ENCODE measurements at places on chromosomes 5 and 9.

DNA sequence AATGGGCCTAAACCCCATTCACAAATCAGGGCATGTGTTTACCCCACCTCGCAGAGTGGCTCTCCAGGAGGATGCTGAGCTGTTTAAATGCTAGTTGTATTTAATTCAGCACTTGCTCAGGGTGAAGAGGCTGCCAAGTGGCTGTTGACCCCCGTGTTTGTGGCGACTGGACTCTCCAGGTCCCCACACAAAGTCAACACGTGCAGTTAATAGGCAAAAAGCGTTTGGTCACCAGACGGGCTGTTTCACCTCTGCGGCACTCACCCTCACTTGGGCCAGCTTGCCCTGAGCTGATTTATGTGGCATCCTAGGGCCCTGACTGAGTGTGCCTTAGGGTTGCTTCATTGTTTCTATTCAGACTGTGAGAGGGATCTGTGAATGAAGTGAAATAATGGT lies 152.3 kb downstream of the GAS1 start:
- no peak overlapping the region for H3K4me3 ChIP-seq
- H3K4me1 ChIP-seq: no peaks in the 10 kb centered on the region
- no peaks in the 10 kb centered on the region for H3K36me3 ChIP-seq
- H3K27me3 ChIP-seq: no peaks in the 10 kb centered on the region
- no peak for DNase-seq

- H3K36me3 ChIP-seq: no peaks in the 10 kb centered on the region
- H3K27ac ChIP-seq: no peak overlapping the region
- no peak for DNase-seq
These were observed 133.1 kb upstream of the FAM174A start for GRCh38 chr5:100402071-100402470.

DNA sequence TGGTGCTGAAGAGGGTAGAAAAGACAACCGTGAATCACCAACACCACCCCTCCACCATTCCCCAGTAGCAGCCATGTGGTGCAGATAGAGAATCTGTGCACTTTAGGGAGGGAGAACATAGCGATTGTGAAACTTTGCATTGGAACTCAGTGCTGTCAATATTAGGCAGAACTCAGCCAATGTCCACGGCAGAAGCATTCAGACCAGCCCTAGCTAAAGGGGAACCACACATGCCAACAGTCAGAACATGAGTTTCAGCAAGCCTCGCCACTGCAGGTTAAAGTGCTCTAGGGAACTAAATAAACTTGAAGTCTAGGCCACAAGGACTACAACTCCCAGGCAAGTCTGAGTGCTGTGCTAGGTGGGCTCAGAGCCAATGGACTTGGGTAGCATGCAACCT lies 38.5 kb upstream of the DEPDC1B start:
- no peak for DNase-seq
- H3K27me3 ChIP-seq: no peaks in the 10 kb centered on the region
- no peaks in the 10 kb centered on the region for H3K36me3 ChIP-seq
- H3K4me3 ChIP-seq: no peak overlapping the region
- H3K4me1 ChIP-seq: no peaks in the 10 kb centered on the region
- no peak overlapping the region for H3K27ac ChIP-seq

DNA sequence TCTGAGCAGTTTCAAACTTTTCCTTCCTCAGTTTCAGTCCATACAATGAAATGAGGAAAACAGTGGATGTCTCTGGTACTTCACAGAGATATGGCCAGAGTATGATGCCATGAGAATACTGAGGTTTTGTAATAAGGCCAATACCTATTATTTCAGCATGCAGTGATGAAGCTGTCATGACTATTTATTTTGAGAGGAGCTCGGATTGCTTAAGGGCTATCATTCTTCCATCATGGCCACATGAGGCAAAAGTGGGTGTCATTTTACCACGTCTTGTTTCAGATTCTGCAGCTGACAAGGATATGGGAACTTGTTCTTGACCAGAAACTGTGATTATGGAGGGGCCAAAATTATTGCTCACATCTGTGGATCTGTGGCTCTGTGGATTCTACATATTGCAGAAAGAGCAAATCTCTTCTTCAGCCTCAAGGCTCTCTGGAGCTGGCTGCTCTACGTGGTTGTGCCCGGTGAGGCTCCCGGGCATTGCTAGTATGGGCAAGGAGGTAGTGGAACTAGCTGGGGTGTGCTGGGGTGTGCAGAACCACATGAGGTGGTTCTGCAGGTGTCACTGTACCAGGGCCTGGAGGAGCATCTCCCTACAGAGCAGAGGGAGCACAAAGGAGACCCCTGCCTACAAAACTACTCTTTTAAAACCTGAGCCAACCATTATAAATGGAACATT lies 180.3 kb downstream of the SEMA6A start:
- H3K36me3 ChIP-seq: no peaks in the 10 kb centered on the region
- no peak overlapping the region for H3K4me3 ChIP-seq
- H3K4me1 ChIP-seq: no peaks in the 10 kb centered on the region
- no peak overlapping the region for H3K27ac ChIP-seq
- no peak for DNase-seq

DNA sequence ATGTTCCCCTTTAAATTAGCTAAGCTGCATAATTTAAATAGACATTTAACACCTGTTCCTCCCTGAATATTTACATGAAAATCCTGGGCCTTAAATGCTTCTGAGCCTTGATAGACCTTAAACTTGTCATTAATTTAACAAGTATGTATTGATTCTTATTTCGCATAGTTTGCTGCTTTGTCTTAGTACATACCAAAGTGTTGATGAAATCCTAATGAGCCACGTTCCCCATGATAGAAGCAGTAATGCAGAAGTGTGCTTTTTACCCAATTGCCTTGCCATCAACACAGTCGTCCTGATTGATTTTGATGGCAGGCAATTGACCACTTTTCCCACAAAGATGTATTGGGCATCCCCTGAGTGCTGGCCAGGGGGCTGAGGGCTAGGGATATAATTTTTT lies 213.5 kb downstream of the SGCD start:
- H3K27ac ChIP-seq: no peak overlapping the region
- H3K4me3 ChIP-seq: no peak overlapping the region
- H3K4me1 ChIP-seq: no peaks in the 10 kb centered on the region
- no peak for DNase-seq
- no peaks in the 10 kb centered on the region for H3K36me3 ChIP-seq

GRCh38 chr5:90473396-90474234 lies 956 bp downstream of the MBLAC2 start:
- peak overlapping the region; percentile 97 for H3K27ac ChIP-seq
- DNase-seq: peak; percentile 76
- H3K4me1 ChIP-seq: peaks cover 38% of the 10 kb centered on the region
- H3K4me3 ChIP-seq: peak overlapping the region; percentile 98
- H3K36me3 ChIP-seq: peaks cover 22% of the 10 kb centered on the region
- no peaks in the 10 kb centered on the region for H3K27me3 ChIP-seq

GRCh38 chr5:98510143-98510985 lies 263.1 kb upstream of the RGMB start:
- no peaks in the 10 kb centered on the region for H3K4me1 ChIP-seq
- H3K4me3 ChIP-seq: no peak overlapping the region
- DNase-seq: no peak

DNA sequence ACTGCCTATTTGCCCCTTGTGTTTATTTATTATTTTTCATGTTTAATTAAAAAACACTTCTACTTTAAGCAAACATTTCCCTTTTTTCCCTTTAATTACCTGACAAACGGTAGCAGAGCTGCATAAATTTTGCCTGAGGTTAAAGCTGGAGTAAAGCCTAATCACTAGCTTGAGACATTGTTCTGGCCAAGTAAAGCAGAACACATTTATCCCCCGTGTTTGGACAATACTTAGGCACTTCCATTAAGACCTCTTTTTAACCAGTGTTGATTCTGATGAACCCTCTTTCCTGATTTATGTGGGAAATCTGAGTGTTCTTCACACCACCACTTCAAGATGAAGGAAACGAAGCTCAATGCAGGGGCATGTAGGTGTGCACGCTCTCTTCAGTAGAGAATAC lies 54.5 kb downstream of the BNC2 start:
- H3K4me1 ChIP-seq: no peaks in the 10 kb centered on the region
- no peak for DNase-seq
- no peak overlapping the region for H3K27ac ChIP-seq
- H3K4me3 ChIP-seq: no peak overlapping the region
- no peaks in the 10 kb centered on the region for H3K36me3 ChIP-seq

DNA sequence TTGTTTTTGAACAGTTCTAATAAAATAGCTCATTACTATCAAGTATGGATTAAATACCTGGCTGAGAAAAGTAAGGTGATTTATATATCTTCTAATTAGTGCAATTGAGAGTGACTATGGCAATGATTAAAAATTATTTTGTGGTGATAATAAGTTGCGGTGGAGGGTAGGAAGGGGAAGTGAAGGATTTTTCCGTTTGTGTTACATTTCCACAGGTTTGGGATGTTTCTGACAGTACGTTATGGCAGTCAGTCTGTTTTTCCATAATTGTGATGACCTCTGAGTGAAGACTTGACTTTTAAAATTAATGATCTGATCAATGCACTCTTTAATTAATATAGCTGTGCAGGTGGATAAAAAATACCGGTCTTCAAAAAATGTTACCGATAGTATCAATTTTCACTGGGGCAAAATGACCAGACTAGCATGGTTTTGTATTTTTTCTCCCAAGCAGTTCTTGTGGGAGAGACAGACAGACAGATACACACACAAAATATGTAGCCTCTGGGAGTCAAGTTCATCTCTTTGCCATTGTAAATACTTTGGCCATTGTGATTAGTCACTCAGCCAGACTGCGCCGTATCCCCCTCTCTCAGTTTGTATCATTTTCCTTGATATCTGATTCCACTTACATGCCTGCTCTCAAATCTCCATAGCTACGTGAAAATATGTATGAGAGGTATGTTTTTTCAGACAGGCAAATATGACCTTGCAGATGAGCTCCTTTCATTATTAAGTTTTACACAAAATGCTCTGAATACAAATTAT lies 60.2 kb downstream of the ARHGAP26 start:
- peaks cover 1% of the 10 kb centered on the region for H3K27me3 ChIP-seq
- H3K4me3 ChIP-seq: no peak overlapping the region
- peaks cover 45% of the 10 kb centered on the region for H3K4me1 ChIP-seq
- DNase-seq: no peak
- H3K36me3 ChIP-seq: peaks cover 2% of the 10 kb centered on the region

GRCh38 chr5:141186897-141187512 lies at the start of gene PCDHB9:
Gene PCDHB9, plus strand, starts transcription at chr5:141187161. Its CDS starts 158 bp downstream, at chr5:141187319.
- H3K36me3 ChIP-seq: peaks cover 7% of the 10 kb centered on the region
- peaks cover 2% of the 10 kb centered on the region for H3K27me3 ChIP-seq
- H3K27ac ChIP-seq: no peak within 1 kb of the TSS
- H3K4me1 ChIP-seq: no peaks in the 10 kb centered on the region
- DNase-seq: peak; percentile 63

GRCh38 chr5:161446655-161447054 lies 99.9 kb downstream of the GABRB2 start:
- no peaks in the 10 kb centered on the region for H3K36me3 ChIP-seq
- no peak overlapping the region for H3K27ac ChIP-seq
- DNase-seq: no peak
- H3K4me3 ChIP-seq: no peak overlapping the region

DNA sequence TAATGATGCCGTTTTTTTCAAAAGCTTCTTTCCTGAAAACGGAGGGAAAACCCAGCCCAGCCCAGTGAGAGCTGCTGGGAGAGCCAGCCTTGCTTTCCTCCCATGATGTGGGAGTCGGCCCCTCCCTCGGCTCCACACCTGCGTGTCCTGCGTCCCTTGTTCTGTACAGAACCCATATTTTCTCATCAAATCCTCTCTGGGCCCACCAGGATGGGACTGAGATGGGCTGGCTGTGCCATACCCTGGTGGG lies 8.9 kb downstream of the FLT4 start:
- no peak overlapping the region for H3K27ac ChIP-seq
- H3K4me3 ChIP-seq: no peak overlapping the region
- no peaks in the 10 kb centered on the region for H3K36me3 ChIP-seq

DNA sequence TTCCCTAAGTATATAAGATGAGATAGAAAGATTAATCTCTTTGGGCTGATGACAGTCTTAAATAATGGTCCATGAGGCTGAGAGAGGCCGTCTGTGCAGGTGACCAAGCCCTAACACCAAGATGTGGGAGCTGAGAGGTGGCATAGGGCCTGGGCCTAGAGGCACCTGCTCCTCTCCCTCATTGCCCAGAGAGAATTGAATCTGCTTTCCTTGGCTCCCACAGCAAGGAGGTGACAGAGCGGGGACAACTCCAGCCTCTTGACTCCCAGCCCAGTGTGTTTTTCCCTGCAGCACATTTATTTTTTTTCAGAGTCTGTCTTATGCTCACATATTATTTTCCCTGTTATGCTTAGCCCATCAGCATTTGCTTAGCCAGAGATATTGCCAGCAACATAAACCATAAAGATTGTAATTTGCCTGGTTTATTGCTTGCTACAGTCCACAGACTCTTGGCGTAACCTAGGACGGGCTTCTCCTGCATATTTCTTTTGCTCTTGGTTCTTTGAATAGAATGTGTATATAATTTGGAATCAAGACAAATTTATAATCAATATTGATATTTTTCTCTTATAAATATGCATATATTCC lies 105.6 kb downstream of the NTRK2 start:
- no peak for DNase-seq
- H3K27me3 ChIP-seq: peaks cover 9% of the 10 kb centered on the region
- no peak overlapping the region for H3K27ac ChIP-seq
- peaks cover 3% of the 10 kb centered on the region for H3K4me1 ChIP-seq
- no peaks in the 10 kb centered on the region for H3K36me3 ChIP-seq

DNA sequence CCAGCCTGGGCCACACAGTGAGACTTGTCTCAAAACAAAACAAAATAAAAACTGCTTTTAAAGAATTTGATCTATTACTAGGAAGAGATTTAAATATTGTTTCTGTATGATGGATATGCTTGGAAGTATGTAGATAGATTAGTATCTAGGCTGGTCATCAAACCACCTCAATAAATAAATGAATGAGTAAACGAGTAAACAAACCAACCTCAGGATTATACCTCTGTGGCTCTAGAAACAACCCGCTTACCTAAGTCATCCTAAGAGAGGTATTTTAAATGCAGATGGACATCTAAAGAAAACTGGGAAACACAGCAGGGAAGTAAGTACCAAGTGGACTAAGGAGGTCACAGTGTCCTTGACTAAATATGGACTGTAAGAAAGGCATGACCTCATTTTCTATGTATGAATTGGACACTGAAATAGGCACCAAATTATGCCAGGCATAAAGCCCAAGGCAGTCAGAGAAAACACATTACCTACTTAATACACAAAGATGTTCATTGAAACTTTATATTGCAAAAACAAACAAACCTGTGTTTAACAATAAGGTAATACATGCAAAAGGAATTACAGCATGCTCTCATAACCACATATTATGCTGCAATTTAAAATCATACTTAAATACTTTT lies 7.3 kb downstream of the ANKH start:
- H3K36me3 ChIP-seq: peaks cover 4% of the 10 kb centered on the region
- DNase-seq: no peak
- no peak overlapping the region for H3K27ac ChIP-seq

DNA sequence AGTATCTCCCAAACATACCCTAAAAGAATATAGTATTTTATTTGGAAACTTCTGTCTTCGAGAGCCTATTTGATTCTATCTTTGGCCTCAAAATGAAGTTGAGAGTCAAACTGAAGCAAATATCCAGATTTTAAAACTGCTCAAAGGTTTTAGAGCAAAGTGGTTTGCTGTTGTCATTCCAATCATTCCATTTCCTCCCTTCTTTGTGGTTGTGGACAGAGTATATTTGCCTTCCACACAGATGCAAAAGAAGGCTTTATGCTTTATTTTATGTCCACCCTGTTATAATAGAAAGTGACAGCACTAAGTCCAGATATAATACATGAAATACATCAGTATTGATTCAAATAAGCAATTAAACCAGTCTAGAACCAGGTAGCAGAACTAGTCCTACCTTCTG lies 12.4 kb downstream of the GZMK start:
- no peak for DNase-seq
- peak overlapping the region; percentile 85 for H3K27ac ChIP-seq
- H3K4me1 ChIP-seq: peaks cover 53% of the 10 kb centered on the region
- H3K4me3 ChIP-seq: no peak overlapping the region
- H3K36me3 ChIP-seq: peaks cover 30% of the 10 kb centered on the region

All from activated CD4-positive, alpha-beta T cell treated with anti-CD3 and anti-CD28 coated beads, Interleukin-2, amount 10 ng/mL, durations not matched to agents 24 days and 14 days (primary cell).